Motor neuron (in vitro differentiated cells): ENCODE measurements at places on chromosomes 2 and 18. TPM values are rescaled to one million over a fixed set of nuclear protein-coding genes. Genes with fewer than 3 reads are reported as not detected.

DNA sequence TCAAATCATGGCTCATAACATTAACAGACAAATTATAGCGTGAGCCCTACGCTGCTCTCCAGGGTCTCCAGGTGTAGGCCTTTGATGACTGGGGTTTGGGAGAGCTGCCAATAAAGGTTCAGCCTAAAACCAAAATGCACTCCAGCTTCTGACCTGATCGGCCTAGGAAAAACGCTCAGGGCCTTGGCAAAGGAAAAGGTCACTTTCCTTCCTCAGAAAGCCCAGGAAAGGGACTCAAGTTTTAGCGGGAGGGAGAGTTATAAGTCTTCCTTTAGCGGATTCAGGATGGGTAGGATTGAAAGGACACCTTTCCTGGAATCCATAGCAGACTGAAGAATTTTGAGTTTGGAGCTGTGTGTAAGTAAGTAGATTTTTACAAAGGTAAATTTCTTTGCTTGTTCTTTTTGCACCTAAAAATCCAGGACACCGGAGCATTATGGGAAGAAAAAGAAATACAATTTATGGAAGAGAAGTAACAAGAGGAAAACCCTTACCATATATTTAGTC lies 8.8 kb downstream of the EVX2 start:
- no peak for ATAC-seq

- ATAC-seq = peak; percentile 68
These were observed 777 bp downstream of the MOCOS start for GRCh38 chr18:36187826-36188721.

The NAT8 gene
- 0.78 and 1.6 TPM in 2 replicates for total RNA-seq

DNA sequence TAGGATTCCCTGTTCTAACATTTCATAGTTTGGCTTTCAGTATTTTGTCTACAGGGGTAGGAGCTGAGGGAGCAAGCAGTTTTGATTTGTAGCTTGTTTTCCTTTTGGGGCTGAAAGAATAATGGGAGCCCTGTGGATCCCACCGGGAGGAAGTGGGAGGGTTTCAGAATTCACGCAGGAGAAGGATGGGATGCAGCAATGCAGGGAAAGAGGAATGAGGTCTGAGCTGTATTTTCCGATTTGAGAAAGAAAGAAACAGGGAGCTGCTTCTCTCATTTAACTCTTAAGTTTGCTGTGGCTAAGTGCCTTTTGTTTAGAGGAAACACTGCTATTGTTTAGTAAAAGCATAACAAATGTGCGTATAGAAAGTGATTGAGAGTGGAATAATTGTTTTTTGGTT lies 141.0 kb downstream of the ADCYAP1 start:
- ATAC-seq = no peak

The GPR45 gene
- total RNA-seq = 1.0 and 1.1 TPM in 2 replicates

DNA sequence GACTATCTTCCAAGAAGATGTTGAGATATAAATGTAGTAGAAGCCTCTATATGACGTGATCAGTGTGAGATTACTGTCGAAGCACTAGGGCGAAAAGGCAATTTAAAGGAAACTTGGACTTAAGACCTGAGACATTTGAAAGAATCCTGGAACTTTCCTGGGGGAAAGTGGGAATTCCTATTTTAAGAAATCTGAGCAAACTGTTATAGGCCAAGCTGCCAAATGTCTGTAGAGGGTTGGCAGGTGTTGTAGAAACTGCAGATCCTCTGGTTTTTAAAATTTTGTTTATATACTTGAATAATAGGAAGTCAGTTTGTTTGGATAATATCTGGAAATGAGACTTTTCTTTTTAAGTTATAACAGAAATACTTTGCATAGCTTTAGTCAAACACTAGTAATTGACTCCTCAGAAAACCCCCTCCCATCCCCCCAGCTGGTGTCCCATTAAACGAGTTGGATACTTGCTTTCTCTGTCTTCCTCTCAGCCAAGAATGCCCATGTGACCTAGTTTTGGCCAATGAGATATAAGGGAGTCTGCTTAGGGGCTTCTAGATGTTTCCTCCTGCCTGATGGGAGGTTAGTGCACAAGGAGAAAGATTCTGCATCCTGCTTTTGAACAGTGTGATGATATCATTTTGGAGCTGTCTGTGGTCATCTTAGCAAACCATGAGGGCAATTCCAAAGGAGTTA lies 61.2 kb downstream of the MOGAT1 start:
- ATAC-seq = no peak

DNA sequence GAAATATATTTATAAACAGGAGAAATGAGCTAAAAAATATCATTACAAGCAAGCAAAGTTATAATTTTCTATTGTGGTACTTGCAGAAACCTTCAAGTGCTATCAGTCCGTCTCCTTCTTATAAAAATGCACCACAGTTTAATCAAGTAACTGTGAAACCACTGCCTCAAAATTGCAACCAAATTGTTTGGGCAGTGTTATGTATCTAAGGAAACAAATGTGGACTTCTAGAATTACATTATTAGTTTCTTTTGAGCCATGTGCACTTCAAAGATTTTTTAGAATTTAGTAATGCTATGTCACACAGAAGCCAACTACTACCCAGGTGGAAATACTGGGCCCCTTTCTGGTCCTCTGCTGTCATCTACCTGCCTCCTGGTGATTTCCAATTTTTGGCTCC lies 495.6 kb downstream of the NYAP2 start:
- no peak for ATAC-seq

DNA sequence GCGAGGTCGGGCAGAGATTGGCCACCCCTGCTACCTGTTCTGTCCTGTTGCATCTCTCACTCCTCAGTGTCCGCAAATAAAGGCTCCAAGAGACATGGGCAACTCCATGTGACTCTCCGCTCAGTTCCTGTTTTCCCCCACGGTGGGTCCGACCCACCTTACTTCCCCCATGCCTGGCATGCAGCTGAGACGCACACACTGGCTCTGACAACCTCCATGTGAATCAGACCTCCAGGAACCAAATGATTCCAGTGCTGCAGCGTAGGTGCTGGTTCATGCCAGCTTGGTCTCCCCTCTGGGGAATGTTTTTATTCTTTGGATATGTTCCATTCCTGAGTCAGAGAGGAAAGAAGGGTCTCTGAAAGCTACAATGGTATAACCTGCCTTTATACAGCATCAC lies 221.5 kb downstream of the SH3RF3 start:
- no peak for ATAC-seq

GRCh38 chr2:46339676-46340459 lies 42.7 kb downstream of the EPAS1 start:
- ATAC-seq = peak; percentile 47

The FHL2 gene
- 2.7 and 4.1 TPM in 2 replicates for total RNA-seq

- ATAC-seq = no peak
These were observed 39.0 kb downstream of the SLC66A2 start for GRCh38 chr18:79912409-79912991.

DNA sequence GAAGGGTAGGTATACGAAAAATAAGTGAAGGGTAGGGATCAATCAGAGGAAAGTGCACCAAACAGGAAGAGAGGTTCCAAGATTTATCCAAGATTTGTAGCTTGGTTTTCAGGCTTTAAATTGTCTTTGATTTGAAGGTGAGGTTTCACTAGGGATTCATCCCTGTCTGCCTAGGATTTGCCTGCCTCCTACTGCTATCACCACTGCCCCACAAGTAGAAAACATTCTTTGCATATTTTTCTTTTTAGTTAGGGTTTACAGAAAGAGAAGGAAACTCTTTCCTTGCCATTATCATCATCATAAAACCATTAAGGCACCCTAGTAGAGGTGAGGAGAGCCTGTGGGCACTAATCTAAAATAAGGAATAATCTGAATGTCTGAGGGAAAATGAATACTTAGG lies 45.8 kb upstream of the TANC1 start:
- no peak for ATAC-seq

DNA sequence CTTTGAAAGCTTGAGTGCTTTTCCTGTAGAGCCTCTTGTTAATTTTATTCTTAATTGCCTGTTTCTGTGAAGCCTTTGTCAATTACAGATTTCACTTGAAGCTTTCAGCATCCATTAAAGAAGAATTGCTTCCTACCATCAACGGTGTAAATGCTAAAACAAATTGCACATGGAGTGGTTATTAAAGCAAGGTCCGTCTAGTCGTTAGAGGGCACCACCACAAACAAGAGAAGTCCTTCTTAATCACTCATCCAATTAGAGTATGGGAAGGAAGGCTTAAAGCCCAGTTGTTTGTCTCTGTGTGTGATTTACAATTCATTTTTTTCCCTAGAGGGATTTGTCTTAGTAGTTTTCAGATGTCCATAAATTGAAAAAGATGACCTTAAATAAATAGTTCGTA lies 1.6 kb downstream of the KCNJ3 start:
- ATAC-seq = no peak

DNA sequence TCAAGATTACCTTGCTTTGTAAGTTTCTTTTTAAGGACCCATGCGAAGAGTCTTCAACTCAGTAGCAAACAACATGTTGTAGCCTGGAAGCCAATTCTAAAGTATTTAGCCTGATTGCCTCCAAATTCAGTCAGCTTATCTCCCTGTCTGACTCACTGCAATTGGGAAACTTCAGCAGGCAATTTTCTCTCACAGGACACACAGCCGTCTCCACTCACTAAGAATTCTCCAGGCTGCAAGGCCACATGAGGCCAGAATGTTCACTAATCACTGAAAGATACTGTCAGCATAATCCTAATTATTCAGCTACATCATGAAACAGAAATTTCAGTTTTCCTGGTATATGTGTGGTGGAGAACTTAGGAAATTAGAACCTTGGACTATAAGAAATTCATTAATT lies 78.1 kb upstream of the PDE1A start:
- ATAC-seq = no peak

DNA sequence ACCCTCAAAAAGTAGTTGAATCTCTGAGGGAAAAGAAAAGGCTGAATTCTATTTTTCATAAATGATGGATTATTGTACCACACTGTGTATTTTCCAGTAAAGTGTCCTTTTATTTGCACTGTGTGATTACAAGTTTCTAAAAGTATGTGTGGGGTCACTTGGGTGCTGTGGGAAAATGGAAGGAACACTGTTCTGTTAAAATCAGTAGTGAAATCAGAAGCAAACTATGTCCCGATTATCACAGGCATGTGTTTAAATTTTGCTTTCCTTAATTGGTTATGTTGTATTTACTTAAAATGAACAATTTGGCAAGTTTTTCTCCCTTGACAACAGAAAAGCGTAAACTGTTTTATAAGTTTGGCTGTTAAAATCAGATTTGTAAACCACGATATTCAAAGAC lies 353.1 kb downstream of the ARHGAP15 start:
- no peak for ATAC-seq

DNA sequence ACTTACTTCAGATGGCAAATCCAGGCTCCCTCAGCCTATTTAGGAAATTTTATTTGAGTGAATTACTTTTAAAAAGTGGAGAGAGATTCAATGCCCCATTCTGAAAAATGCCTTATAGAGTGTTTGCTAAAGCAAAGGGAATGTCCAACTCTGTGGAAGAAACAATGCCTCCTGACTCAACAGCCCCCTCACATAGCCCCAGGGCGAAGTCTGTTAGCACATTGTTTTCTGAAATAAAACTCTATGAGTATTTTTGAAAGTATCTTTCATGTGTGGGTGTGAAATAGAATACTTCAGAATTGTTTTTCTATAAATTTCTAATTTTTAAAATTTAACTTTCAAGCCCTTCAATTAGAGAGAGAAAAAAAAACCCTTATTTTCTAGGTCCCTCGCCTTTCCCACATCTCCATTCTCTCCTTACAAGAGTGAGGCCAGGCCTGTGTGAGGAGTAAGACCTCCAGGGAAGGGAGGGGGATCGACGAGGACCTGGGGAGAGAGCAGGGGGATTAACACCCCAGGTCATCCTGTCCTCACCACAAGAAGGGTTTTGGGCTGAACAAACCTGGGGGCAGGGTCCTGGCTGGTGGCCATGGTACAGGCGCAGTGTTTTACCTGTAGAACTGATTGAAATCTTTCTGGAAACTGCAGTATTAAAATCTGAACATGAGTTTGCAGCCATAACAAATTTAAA lies 141.4 kb downstream of the SNTG2 start:
- ATAC-seq = no peak
